Fibroblast of villous mesenchyme (primary cell): ENCODE measurements at places on chromosomes 2 and 18.

DNA sequence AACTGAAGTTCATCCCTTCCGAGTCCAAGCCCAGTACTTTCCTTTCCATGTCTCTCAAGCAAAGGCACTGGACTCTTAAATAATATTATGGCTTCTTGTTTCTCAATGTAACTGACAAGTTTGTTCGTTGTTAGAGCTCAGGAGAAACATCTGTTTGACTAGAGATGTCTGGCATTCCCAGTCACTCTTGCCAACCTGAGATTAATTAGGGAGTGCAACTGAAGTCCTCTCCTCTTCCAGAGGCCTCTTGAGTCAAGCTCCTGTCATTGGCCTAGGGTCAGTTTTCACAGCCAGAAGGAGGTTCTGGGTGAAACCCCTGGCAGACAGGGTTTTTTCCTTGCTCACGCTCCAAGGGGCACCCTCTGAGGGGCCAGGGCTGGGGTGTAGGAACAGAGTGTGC is 196.1 kb downstream of the AGPS start:
- DNase-seq: no peak

DNA sequence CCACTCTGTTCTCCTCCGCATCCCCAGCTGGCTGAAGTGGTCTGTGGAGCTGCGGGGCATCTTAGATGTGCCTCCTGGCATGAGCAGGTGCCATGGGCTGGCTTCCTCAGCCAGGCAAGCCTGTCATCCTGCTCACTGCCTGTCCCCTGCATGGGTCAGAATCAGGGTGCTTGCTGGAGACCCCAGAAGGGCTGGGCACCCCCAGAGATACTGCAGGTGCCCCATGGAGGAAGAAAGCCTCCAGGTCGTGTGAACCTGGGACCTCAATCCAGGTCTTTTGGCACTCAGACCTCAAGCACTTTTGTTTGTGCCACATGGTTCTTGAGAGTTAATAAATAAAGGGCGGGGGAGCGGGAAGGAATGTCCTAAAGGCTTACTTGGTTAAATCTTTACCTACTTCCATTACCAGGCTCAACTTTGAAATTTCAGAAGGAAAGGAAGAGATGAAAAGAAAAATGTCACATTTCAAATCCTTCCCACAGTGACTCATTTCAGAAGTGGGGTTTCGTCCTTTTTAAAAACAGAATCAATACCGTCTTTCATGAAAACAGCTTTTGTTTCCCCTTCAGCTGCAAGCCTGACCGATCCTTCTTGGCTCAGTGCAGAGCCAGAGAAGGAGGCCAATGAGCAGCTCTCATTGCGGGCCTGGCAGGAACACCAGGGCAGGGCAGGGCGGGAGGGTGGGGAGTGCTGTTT is 69.9 kb downstream of the RHOB start:
- no peak for DNase-seq

DNA sequence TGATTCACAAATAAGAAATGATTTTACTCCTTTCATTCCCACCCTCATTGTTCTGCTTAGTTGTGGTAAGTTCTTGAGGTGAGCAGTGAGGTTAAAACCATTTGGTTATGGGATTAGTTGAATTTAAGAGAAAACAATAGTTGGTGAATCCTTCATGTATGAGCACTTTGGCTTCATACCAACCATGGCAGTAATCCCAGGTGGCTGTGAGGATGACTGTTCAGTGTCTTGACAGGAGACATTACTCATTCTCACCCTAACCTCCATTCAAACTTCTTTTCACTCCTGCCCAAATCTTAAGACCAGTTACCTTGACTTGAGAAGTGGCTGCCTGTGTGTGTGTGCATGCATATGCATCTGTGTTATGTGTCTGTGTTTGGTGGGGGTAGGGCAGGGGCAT is 143.1 kb downstream of the SETBP1 start:
- DNase-seq: no peak

DNA sequence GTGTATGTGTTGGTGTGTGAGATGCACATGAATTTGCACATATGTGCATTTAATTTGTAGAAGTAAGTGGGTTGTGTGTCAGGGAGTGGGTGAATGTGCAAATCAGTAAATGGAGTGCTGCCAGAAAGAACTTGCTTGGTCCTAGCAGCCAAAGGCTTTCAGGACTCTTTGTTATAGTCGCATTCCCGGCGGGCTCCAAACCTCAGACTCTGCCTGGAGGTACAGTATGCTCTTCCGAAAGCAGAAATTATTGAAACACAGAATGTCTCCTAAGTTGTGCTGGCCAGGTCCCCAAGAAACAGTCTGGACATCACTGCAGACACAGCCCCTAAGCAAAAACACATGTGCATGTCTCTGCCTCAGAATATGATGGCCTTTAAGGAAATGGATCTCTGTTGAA is 232.4 kb downstream of the INSIG2 start:
- no peak for DNase-seq

DNA sequence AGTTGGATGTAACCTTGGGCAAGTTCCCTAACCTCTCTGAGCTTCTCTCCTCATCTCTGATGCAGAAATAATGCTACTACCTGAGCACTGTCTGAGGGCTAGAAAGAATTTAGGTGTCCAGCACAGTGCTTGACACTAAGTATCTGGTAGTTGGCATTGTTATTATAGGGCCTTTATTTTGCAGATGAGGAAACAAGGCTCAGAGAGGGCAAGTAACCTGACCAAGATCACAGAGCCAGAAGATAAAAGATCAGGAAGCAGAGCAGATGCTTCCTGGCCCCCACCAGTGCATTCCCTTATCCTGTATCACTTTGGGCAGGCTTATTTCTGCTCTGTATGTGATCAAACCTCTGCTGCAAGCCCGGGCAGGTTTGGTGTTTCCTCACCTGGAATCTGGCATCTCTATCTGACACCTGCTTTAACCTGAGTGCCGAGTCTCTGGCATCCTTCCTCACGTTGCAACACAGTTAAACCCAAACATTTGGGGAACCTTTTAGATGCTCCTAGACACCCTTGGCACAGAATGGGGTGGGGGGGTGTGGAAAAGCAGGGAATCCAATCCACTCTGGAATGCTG is 69.9 kb downstream of the PLB1 start:
- DNase-seq: no peak

- DNase-seq: peak; percentile 91
These were observed 451.4 kb downstream of the TNS1 start for GRCh38 chr2:217551252-217551899.

DNA sequence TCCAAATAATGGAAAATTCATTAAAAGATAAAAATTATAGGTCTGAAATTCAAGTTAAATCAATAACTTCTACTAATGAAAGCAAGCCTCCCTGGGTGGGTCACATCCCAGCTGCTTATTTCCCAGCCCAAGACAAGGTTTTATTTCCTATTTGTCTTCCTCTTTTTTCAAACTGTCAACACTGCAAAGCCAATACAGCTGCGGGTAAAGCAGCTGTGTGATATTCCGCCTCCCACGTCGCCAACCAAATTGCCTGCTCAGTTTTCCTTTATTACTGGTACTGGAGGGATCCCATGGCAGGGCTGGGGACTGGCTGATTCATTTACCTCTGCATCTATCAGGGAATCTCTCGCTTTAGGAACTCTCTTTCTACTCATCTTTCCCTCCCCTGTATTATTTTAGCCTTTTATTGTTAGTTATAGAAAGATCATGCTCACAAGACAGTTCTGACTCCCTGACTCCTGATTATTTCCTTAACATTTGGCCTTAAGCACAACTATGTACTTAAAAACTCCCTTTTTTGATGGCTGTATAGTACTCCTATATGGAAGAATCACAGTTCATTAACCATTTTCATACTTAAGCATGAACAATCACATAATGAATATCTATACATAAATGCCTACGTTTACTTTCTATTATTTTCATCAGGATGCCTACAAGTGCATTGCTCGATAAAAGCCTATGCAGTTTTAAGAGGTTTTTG is 253.1 kb downstream of the CDCA7 start:
- no peak for DNase-seq

DNA sequence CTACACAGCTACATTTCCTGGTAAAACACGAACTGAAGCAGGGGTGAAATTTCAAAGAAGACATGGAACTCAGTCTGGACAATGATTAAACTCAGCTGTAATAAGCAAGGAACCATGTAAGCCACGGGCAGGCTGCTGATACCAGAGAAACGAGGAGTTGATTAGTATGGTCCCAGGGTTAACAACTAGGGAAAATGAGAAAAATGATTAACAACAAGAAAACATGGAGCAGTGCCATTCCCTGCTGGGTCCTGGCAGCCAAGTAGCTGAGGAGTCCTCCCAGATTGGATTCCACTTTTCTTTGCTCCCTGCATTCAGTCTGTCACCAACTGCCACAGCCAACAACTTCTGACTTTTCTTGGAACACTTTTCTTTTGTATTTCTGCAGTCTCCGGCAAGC is 517.0 kb upstream of the KLHL29 start:
- no peak for DNase-seq

DNA sequence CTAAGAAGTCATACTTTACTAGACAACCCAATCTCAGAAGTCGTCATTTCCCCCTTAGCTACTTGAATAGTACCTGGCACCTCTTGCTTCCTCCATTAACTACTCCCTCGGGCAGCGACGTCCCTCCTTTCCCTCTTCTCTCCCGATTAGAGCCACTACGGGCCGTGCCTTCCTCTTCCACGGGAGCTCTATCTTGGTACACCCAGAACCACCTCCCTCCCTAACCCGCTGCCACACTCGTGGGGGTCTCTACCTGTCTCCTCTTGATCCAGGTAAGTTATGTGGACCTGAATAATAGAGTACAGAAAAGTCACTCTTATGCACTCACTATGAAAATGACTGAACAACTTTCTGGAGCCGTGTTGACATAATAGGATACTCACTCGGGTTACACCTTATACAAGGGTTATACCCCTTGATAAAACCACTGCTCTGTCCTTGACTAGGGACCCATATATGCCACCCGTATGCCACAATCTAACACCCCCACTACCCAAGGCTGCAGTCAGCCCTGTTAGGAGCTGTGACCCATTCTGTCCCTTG is 595 bp upstream of the HDHD2 start:
- no peak for DNase-seq

DNA sequence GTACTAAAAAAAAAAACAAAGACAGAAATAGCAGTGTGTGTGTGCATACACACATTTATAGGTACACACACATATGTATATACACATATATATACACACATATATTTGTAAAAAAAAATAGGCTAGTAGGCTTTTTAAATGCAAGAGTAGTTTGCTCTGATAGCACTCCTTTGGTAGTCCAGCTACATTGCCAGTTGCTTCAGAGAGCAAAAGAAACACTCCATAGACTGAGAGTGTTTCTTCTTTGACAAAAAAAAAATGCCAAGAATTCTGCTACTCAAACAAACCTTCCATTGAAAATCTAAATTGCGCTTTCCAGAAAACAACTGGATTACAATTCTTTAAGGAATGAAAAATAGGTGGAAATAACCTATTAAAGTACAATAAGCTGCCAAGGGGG is 365.9 kb upstream of the GALNT5 start:
- no peak for DNase-seq

GRCh38 chr2:231393149-231394131 is 2.1 kb upstream of the B3GNT7 start:
- DNase-seq: no peak

- no peak for DNase-seq
These were observed 5.1 kb upstream of the PTPRM start for GRCh38 chr18:7561909-7562460.

DNA sequence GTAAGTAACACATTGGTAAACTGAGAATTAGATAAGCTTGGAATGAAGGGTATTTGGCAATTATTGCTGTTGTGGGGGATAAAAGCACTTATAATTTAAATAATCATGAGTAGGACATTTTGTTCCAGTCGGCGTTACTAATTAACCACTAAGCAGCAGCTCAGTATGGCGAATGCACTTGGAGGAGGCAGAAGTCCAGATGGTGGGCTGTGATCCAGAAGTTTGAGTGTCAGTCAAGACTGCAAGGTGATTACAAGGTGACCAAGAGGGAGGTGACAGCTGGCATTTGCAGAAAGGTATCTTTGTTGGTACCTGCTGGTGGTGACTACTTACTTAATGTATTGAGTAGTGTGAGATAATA is 643.6 kb upstream of the FAM98A start:
- no peak for DNase-seq

GRCh38 chr18:22015156-22015555 is 154.2 kb upstream of the GATA6 start:
- DNase-seq: no peak
